ENCODE measurements at places on chromosomes 1 and 21.

- no peak for DNase-seq
Measured at GRCh38 chr1:239896980-239897379, 194.7 kb upstream of the FMN2 start.

- DNase-seq: peak; percentile 58
Measured at GRCh38 chr1:85296980-85297379, 20.5 kb upstream of the BCL10 start.

- no peak for DNase-seq
Measured at GRCh38 chr1:159144571-159144970, 26.8 kb upstream of the CADM3 start.

GRCh38 chr1:157584503-157584902 lies 13.4 kb downstream of the FCRL4 start:
- DNase-seq: no peak

All from iris pigment epithelial cell (primary cell).